ENCODE measurements at places on chromosomes 2 and 18. TPM values are rescaled to one million over a fixed set of nuclear protein-coding genes. Genes with fewer than 3 reads are reported as not detected.

DNA sequence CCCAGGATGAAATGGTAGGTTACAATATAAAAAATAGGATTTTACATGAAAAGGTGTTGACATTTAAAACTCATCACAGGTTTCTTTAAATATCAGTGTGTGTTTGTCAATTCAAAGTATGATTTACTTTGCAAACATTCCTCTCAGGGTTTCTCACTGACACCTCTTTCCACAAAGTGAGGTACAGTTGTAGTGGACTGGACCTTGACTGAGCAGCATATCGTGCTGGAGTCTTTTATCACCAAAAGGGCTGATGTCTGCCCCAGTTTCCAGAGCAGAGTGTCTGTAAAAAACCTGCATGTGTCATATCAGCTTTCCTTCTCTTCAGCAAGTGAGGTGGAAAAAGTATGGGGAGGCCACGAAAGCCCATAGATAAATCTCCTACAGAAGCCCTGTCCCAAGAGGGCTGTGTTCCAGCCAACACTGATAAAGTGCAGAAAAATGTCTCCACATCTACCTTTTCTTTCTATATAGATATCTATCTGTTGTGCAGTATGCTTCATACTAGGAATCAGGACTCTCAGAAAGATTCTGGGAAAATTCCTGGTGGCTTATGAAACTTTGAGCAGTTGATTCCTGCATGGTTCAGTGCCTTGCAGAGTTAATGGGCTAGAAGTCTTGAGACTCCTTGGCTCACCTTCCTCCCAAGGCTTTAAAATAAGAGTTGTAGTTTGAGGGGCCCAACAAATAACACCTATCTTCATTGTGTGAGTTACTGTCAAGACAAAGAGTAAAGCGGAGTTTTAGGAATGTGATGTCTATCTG is 6.9 kb downstream of the ACYP2 start:
- DNase-seq, result no peak

DNA sequence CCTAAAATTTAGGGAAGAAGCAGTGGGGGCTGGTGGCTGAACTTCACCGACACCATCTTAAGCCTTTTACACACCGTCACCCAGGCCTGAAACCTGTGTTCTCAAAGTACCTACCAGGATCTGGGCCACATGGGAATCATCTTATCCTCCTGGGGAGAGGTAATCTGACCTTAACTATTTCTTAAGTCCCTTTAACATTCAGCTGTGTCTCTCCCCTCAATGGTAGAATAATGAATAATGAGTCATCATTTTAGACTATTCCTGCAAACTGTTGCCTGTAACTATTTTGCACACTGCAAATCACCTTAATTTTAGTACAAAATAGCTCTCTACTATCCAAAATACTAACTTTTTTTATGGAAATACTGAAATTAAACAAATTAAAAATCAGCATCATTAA is 149.4 kb upstream of the KLF7 start:
- DNase-seq, result no peak

Gene LOXL3
- 9.0 TPM for polyA plus RNA-seq

Gene RAPH1
- polyA plus RNA-seq, result 25.2 TPM

Gene ANKRD29
- polyA plus RNA-seq, result 47.9 TPM

Gene KCNF1
- polyA plus RNA-seq, result 1.0 TPM

Data from right lung (tissue), 10 donors.